Posterior vena cava (tissue), 2 donors: ENCODE measurements at places on chromosomes 16 and 17.

DNA sequence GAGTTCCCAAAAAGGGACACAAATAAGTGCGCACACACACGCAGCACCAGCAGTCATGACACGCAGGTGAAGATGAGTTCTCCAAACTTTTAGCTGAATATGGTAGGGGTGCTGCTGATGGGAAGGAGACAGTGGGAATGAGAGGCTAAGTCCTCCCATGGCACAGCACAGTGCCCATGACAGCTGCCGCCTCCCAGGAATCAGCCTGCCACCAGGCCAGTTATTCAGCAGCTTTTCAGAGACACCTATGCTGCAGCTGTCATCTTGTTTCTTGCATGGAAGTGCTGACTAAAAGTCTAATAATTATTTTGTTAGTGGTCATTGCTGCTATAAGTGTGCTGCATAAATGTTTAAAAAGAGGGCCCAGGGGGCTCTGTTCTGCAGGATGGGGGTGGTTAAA lies 12.2 kb downstream of the WFIKKN2 start:
- DNase-seq, result no peak

DNA sequence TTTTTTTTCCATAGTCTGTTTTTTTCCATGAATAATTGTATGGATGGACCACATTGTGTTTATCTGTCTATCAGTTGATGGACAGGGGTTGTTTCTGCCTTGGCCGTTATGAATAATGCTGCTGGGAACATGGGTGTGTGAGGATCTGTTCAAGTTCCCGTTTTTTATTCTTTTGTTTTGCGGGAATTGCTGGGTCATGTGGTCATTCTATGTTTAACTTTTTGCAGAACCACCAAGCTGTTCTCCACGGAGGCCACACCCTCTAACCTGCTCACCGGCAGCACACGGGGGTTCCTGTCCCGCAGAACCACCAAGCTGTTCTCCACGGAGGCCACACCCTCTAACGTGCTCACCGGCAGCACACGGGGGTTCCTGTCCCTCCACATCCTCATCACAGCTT lies 5.9 kb upstream of the MSLN start:
- no peak for DNase-seq

DNA sequence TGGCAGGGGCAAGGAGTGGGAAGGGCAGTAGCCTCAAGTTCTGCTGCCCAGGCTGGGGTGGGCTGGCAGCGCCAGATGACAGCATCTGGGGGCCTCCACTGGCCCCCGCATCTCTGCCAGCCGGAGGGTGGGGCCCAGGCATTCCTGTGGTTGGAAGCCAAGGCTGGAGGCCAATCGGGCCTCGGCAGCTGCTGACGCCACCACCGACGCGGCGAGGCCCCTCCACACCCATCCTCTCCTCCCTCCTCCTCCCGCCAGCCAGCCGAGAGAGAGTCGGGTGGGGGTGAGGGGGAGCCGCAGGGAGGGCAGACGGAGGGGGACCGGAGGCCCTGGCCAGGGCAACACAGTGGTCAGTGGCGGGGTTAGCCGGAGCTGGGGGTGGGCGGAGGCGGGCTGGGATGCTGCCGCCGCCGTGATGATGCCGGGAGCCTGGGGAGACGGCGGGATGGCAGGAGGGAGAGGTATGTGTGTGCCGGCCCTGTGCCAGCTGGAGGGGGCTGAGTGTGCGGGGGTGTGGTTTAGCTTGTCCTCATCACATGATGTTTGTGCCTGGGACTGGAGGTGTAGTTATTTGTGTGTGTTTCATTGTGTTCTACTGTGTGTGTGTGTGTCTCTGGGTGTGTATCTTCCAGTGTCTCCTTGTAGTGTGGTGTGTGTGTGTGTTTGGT lies 36.6 kb downstream of the ARHGAP23 start:
- DNase-seq, result peak; percentile 96

- DNase-seq, result no peak
Observed at GRCh38 chr16:8686031-8686621, 11.7 kb downstream of the ABAT start.

DNA sequence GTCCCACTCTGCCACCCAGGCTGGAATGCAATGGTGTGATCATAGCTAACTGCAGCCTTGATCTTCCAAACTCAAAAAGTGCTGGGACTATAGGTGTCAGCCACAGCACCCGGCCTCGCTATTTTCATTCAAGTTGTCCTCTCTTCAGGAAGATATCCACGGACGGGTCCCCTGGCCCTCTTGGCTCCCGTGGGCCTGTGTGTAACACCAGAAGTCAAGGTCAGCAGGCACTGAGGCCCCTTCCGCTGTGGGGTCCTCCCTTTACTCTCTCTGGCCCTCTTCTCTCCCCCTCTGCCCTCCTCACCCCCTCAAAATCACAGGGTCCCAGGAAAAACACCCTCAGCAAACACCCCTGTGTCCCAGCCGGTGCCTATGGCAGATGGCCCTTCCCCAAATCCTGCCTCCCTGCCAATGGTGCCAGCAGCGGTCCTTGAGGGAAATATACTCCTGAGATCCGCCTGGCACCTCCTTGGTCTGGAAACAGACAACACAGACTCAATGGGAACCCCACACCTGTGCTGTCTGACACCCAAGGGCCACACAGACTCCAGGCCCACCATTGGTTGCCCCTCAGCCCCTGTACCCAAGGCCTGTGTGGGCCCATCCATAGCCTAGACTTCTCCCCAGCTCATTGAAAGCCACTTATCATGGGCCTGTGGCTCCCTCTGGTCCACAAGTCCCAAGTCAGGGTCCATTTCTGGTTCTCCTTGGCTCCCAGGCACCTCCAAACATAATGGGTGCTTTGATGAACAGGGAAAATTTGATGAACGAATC lies 221.5 kb downstream of the ZNF423 start:
- DNase-seq, result no peak

DNA sequence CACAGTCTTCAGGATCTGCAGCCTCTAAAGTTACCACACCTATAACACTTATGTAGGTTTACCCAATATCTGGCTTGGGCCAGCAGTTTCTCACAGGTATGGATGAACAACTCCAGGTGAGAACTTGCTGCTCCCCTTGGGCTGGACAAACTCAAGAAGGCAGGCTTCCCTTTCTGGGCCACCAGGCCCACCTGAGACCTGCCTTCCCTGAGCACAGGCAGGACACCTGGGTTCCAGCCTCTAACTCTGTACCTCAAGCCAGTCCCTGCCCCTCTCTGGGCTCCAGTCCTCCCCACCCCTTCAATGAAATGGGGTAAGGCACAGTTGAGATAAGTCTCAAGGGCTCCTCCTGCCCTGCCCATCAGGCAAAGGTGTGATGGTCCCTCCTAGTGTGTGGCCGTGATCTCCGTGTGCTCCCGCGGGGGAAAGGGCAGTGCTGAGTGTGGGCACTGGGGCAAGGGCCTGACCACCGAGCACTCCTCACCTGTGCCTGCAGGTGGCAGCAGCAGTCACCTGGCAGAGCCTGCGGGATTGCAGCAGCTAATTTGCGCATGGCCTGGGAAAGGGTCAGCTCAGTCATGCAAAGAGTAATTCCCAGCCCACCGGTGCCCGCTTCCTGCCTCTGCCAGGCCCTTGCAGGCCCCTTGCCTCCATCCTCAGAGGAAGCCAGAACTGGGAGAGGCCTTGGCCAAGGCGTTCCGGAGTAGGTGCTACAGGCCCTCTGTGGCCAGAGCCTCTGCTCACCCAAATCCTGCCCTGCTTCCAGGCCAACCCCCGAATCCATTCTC lies 28.2 kb upstream of the ADGRG1 start:
- peak; percentile 86 for DNase-seq

DNA sequence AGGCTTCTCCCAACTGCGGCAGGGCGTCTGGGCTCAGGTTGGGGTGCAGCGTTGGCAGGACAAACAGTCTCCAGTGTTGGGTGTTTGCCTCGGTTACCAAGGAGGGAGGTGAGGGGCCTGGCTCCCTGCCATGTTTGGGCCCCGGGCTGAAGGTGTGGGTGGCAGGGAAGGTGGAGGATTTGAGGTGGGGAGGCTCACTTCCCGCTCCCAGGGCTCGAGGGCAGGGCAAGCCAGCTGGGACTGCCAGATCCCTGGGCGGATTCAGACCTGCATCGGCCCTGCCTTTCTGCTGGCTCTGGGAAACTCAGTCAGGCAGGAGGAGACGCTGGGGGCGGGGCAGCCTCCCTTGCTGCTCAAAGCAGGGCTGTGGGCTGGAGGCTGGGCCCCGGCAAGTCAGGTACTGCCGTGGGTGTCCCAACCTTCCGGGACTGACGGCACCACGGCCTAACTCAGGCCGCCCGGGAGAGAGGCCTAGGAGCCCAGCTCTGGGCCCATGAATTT lies 31.3 kb upstream of the KRT17 start:
- no peak for DNase-seq

- peak; percentile 87 for DNase-seq
Observed at GRCh38 chr17:4004517-4005295, 40.5 kb upstream of the ATP2A3 start.

DNA sequence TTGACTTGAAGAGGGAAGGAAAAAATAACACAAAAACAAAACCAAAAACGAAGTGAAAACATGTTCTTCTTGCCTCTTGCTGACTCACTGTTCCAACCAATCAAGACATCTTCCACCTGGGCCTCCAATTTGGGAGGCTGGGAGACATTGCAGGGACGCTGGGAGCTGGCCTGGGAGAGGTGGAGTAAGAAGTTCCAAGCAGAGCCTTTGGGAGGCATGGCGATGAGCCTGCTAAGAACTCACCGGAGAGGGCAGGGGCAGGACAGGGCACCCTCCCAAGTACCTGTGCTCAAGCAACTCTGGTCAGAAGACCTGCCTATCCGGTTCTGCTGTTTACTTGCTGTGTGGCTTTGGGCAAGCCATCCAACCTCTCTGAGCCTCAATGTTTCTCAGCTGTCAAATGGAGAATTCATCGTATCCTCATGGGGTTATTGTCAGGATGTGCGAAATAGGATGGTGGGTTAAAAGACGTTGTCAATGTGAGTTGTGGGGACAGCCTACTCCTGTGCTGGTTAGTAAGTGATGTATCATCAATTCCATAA lies 856 bp upstream of the GLP2R start:
- no peak for DNase-seq

DNA sequence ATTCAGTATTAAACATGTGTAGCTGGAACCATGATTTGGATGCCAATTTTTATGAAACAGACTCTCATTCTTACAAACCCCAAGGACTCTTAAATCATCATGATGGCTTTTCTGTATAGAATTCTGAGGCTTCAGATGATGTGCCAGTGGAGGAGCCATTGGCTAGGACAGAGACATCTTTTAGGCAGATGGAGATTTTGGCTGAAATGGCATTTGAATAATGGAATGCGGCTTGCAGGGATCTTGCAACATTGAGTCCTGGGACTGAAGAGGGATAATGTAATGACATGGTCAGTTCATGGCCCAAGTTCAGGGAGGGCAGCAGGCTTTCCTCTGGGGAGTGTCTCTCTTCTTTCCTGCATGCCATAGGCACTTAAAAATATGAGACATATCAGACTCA lies 172.4 kb downstream of the ABCA8 start:
- DNase-seq, result no peak

GRCh38 chr17:39647256-39647655 lies 10.3 kb downstream of the STARD3 start:
- no peak for DNase-seq

- no peak for DNase-seq
Observed at GRCh38 chr16:28985211-28986041, 574 bp downstream of the LAT start.

- DNase-seq, result no peak
Observed at GRCh38 chr16:65954446-65954845, 412.0 kb upstream of the CDH5 start.
